ENCODE measurements at places on chromosomes 4 and X.

GRCh38 chr4:168794881-168795280 lies 215.2 kb downstream of the CBR4 start:
- DNase-seq: no peak

- DNase-seq: no peak
Observed at GRCh38 chr4:43843501-43843900, 605.1 kb downstream of the KCTD8 start.

DNA sequence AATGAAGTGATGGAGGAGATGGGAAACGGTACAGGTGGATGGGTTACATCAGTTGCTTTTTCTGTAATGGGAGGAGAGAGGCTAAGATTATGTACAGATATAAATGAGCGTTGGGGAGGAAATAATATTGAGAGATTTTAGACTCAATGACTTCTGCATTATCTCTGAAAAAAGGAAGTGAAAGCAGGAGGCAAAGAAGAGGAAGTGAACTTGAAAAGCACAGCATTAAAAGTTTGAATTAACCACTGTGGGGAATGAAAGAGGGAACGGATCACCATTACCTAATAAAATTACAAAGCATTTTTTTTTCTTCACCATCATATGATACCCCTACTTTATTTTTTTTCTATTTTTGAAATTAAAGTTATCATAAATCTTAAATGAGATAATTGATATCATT lies 1025.5 kb downstream of the RPA4 start:
- DNase-seq: no peak

GRCh38 chr4:183961795-183962194 lies 56.7 kb downstream of the STOX2 start:
- no peak for DNase-seq

DNA sequence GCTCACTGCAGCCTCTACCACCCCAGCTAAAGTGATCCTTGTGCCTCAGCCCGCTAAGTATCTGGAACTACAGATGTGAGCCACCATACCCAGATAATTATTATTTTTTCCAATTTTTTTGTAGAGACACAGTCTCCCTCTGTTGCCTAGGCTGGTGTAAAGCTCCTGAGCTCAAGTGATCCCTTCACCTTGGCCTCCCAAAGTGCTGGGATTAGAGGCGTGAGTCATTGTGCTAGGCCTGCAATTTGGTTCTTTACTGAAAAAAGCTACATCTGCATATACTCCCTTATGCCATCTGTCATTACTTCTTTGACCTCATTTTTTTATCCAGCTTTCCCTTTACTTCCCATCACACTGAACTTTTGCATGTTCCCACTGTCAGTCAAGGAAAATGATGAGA lies 2012.4 kb upstream of the IGFBP7 start:
- no peak for DNase-seq

DNA sequence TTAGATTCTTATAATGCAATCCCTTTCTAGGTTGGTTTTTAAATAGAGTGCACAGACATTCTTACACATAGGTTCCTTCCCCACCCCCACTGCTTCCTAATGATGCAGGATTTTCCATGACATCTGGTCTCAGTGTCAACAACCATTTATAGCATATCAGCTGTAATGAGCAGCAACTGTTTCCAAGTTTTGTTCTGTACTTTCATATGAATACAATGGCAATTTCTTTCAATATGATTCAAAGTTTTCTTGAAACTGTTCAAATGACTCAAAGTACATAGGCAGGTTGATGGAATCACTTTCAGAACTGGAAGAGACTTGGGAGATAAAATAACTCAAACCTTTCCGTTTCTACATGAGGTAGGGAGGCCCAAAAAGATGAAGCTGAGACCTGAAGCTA lies 220.7 kb downstream of the CAMK2D start:
- DNase-seq: no peak

- DNase-seq: no peak
Observed at GRCh38 chr4:32988165-32988811, 2268.1 kb downstream of the PCDH7 start.

DNA sequence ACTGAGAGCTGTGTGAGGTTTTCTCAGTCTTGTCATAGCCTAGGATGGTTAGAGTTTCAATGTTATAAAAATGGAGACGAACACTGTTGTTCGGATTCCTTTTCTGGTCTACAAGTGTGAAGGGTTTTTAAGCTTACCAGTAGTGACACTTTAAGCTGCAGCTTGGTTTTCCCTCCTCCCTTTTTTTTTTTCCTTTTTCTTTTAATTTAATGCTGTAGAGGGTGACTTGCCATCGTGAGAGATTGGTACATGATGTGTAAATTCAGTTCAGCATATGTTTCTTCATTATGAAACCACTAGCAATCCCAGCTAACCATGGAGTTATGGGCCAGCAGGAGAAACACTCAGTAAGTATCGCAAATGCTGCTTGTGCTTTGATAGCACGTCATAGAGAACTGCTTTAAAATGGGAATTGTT lies 165.0 kb downstream of the RAPGEF2 start:
- no peak for DNase-seq

DNA sequence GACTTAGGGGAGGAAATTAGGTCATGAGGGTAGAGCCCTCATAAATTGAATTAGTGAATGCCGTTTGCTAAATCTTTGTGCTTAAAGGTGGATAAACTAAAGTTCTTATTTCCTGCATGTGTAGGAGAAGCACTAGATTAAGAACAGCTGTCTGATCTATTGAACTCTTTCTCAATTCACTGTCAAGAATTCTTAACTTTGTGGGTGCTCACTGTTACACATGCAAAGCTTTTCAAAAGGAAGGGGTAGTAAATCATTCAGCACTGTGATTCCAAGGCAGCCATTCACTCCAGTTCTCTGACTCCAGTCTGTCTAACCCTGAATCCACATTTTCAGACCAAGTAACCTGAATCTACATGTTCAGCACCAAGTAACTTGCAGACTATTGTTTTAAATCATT lies 1520.1 kb downstream of the PCDH18 start:
- DNase-seq: no peak

DNA sequence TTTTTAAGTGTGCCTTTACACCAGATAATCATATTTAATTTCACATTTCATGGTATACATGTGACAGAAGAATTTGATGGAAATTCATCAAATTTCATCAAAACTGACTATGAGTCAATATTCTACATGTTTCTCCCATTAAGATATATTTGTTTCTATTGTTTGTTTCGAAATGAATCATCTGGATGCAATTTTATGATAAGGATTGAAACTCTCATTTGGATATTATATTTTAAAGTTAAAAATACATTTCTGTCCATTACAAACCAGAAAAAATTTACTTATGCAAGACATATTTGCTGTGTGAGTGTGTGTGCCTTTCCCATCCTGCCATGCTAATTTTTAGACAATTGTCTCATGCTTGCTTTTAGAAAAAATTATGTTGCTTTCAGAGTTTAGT lies 52.2 kb downstream of the SULT1B1 start:
- DNase-seq: no peak

GRCh38 chr4:96833831-96834230 lies 993.9 kb downstream of the PDHA2 start:
- DNase-seq: no peak

Data from T-helper 22 cell (primary cell).